ENCODE measurements at places on chromosomes 11 and 22. TPM values are rescaled to one million over a fixed set of nuclear protein-coding genes. Genes with fewer than 3 reads are reported as not detected.

Gene LMO2
- 0.05 TPM for polyA plus RNA-seq

Gene BCR
- polyA plus RNA-seq: 50.9 TPM

Gene C11orf87
- 0.49 TPM for polyA plus RNA-seq

- no peak for DNase-seq
Measured at GRCh38 chr22:42957958-42958357, 57.0 kb downstream of the PACSIN2 start.

DNA sequence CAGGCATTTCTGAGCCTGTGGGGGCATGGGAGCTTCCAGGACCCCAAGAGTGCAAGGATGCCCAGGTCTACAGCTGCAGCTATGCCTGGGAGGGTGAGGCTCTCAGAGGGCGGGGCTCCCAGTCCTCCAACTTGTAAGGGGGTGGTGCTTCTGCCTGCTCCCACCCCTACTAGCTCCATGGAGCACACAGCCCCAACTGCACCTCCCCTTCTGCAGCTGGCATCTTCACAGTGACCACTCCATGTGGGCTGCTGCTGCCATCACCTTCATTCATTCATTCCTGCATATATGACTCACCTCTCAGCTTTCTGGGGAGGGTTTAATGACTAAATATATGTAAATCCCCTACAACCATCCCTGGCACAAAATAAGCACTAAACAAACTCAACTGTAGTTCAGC is 43.8 kb downstream of the CHST1 start:
- DNase-seq: no peak

Gene ADAMTS15
- polyA plus RNA-seq: 0.96 TPM

DNA sequence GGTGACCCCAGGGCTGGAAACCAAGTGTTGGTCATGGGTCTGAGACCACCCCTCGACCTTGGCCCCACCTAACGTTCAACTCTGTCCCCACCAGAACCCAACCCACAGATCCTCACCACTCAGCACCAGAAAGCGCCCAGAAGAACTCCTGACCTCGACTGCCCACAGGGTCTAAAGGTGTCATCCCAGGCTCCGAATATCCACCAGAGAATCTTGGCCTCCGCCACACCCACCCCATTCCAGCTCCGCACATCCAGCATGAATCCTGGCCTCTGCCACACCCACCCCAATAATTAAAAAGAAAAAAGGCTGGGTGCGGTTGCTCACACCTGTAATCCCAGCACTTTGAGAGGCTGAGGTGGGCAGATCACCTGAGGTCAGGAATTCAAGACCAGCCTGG is 1.3 kb downstream of the CERK start:
- DNase-seq: no peak

Gene FAM180B
- not detected for polyA plus RNA-seq

GRCh38 chr11:82191695-82192094 is 542.0 kb downstream of the FAM181B start:
- DNase-seq: peak; percentile 8

Gene FXYD2
- polyA plus RNA-seq: not detected

- no peak for DNase-seq
Measured at GRCh38 chr11:24900514-24900913, 403.7 kb downstream of the LUZP2 start.

DNA sequence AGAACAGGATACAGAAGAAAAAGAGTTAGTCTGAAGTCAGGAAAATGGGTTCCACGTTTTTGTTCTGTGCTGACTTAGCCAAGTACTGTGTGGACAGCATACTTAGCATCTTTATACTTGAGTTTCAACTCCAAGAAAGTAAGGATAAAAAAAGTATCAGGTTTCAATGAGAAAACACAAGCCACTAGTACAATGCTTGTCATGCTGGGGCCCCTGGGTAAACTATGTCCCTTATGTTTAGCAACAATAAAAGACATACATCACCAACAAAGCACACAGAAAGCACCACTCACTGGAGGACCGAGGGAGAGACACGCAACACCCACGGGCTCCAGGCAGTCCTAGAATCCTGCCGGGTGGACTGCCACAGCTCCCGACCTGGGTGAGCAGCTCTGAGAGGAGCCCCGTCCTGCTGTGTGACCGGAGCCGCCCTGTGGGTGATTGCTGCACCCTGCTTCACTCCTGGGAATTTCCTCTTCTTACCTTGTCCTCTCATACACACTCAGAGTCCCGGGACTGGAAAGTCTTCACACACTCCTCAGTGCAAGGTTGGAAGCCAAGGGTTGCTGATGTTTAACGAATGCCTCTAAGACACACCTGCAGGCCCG is 890.5 kb downstream of the BRD1 start:
- DNase-seq: no peak
